Natural killer cell treated with Interleukin-12 subunit alpha and Interleukin-12 subunit beta and Interleukin-15 and Interleukin-18, amount 100 ng/mL, for 72 hours (primary cell): ENCODE measurements at places on chromosomes 13 and 19. TPM values are rescaled to one million over a fixed set of nuclear protein-coding genes. Genes with fewer than 3 reads are reported as not detected.
A peak's percentile ranks its signal among the peaks of the same experiment; 100 is the strongest.

GRCh38 chr19:16148443-16149229, 5.2 kb downstream of the HSH2D start:
- H3K27me3 ChIP-seq, result no peaks in the 10 kb centered on the region
- H3K4me1 ChIP-seq, result peaks cover 31% of the 10 kb centered on the region
- H3K4me3 ChIP-seq, result peak overlapping the region; percentile 83
- no peak for DNase-seq
- peaks cover 19% of the 10 kb centered on the region for H3K36me3 ChIP-seq

GRCh38 chr19:49676136-49676783, 811 bp upstream of the PRMT1 start:
- peak; percentile 84 for DNase-seq
- no peaks in the 10 kb centered on the region for H3K27me3 ChIP-seq
- H3K4me3 ChIP-seq, result peak overlapping the region; percentile 94
- no peaks in the 10 kb centered on the region for H3K36me3 ChIP-seq
- H3K4me1 ChIP-seq, result peaks cover 42% of the 10 kb centered on the region
- peak overlapping the region; percentile 98 for H3K27ac ChIP-seq

- no peak overlapping the region for H3K4me3 ChIP-seq
- H3K4me1 ChIP-seq, result no peaks in the 10 kb centered on the region
- H3K27ac ChIP-seq, result no peak overlapping the region
- no peaks in the 10 kb centered on the region for H3K36me3 ChIP-seq
These were observed 708.2 kb downstream of the EFNB2 start for GRCh38 chr13:105827111-105827809.

DNA sequence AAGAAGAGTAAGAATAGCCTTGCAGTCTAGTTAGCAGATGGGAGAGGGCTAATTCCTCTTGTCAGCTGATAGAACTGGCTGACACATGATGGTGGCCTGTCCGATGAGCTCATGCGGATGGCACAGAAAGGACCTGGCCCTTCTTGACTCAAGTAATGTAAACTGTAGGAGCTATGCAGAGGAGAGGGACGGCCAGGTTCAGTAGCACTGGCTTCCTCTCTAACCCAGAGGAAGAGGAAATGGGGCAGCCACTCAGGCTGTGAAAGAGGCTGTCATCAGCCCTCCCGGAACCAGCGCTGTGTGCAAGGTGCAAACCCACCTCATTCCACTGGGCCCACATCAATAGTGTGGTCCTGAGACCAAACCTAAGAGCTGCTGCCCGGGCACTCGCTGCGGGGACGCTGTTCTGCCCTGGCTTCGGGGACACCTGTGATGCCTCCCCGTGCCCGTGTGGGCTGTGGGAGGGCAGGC, 30.8 kb upstream of the USE1 start:
- peak overlapping the region; percentile 100 for H3K27ac ChIP-seq
- peak overlapping the region; percentile 97 for H3K4me3 ChIP-seq
- no peaks in the 10 kb centered on the region for H3K27me3 ChIP-seq
- peak; percentile 76 for DNase-seq
- no peaks in the 10 kb centered on the region for H3K36me3 ChIP-seq

DNA sequence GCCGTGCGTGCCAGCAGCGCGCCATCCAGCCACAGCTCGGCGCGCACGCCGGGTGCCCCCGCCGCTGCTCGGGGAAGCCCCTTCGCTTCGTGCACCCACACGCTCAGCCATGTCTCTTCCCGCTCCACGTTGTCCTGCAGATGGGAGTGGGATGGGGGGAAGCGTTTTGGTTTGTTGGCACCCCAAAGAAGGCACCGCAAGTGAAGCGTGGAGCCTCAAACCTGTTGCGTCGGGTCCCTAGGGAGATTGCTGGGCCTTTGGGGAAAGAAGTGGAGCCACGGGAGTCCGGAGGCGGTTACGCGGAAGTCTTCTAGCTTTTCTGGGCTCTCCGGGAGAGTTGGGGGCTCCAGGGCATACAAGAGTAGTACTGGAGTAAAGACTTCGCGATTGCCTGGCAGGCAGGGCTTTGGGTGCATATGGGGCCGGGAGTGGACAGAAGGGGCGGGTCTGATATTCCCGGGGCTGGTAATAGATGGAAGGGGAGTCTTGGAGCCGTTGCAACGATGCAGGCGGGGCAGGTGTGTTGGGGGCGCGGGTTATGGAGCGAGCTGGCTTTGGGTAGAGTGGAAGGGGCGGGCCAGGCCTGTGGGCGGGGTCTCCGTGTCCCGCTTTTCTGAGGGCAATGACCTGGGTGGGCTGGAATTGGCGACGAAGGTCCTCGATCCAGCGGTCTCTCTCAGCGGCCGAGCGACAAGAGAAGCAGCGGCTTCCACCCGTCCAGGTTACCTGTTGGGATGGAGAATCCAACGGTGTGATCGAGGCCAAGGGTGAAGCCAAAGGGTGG, 6.5 kb downstream of the RASAL3 start:
- peaks cover 14% of the 10 kb centered on the region for H3K36me3 ChIP-seq
- DNase-seq, result no peak
- H3K4me3 ChIP-seq, result no peak overlapping the region
- H3K27ac ChIP-seq, result no peak overlapping the region

GRCh38 chr19:42246143-42246921, 3.9 kb upstream of the GSK3A start:
- peak overlapping the region; percentile 97 for H3K27ac ChIP-seq
- no peak for DNase-seq
- no peaks in the 10 kb centered on the region for H3K36me3 ChIP-seq
- H3K27me3 ChIP-seq, result no peaks in the 10 kb centered on the region

- no peak overlapping the region for H3K27ac ChIP-seq
- no peaks in the 10 kb centered on the region for H3K4me1 ChIP-seq
- H3K36me3 ChIP-seq, result no peaks in the 10 kb centered on the region
- H3K4me3 ChIP-seq, result no peak overlapping the region
- H3K27me3 ChIP-seq, result peaks cover 9% of the 10 kb centered on the region
These were observed 15.2 kb upstream of the SUPT20H start for GRCh38 chr13:37074703-37075102.

DNA sequence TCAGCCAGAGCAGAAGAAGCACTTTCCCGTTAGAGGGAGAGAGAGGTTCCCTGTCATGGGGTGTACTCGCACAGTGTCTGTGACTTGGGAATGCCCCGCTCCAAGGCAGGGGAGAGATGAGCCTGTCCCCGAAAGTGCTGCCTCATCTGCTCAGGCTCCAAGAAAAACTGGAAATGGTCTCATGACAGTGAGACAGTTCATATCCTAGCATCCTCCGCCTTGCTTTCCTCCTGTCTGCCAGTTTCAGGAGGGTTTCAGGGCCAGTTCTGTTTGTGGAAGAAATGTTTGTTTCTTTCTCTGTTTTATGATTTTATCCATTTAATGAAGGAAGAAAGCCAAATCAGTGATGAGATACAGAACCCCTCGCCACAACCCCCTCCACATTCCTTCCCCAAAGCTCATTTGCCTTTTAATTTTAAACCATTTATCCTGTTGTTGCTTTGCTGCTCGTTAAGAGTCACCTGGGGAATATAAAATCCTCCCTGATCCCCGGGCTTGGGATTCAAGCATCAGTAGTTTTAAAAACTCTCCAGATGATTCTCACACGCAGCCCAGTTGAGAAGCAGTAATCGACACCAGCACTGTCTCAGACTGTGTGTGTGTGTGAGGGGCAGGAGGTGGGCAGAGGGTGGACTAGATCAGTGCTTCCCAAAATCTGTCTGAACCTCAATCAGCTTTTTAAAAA, 144.6 kb upstream of the UBL3 start:
- DNase-seq, result no peak
- H3K27ac ChIP-seq, result no peak overlapping the region
- no peaks in the 10 kb centered on the region for H3K27me3 ChIP-seq
- no peaks in the 10 kb centered on the region for H3K4me1 ChIP-seq
- no peak overlapping the region for H3K4me3 ChIP-seq

DNA sequence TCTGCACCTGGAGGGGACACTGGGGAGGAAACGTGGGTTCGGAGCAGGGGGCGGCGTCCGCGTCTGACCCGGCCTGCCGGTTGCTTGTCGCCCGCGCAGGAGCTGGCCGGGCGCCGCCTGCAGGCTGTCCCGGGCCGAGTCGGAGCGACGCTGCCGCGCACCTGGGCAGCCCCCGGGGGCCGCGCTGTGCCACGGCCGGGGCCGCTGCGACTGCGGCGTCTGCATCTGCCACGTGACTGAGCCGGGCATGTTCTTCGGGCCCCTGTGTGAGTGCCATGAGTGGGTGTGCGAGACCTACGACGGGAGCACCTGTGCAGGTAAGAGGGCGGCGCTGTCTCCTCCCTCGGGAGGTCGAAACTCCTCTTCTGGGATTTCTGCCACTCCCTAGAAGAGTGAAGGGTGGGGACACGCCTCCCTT, 1.3 kb downstream of the ITGBL1 start:
- peaks cover 20% of the 10 kb centered on the region for H3K27me3 ChIP-seq
- H3K4me3 ChIP-seq, result no peak overlapping the region
- DNase-seq, result no peak
- H3K4me1 ChIP-seq, result no peaks in the 10 kb centered on the region

DNA sequence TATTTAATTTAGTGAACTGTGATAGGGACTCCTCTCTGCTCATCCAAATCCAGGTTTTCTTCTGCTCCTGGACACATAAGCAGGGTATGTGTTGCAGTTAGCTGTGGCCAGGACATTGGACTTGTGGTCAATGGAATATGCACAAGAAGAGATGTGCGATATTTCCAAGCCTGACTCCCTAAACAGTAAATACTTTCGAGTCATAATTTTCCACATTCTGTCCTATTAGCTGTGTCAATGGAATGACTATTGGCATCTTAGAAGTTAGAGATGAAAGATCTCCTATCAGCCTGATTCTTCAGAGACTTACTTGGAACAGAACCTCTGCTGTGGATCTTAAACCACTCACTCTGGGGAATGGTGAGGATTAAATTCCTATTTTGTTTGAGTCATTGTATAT, 771.0 kb downstream of the EFNB2 start:
- H3K27me3 ChIP-seq, result no peaks in the 10 kb centered on the region
- no peaks in the 10 kb centered on the region for H3K36me3 ChIP-seq
- H3K27ac ChIP-seq, result no peak overlapping the region

DNA sequence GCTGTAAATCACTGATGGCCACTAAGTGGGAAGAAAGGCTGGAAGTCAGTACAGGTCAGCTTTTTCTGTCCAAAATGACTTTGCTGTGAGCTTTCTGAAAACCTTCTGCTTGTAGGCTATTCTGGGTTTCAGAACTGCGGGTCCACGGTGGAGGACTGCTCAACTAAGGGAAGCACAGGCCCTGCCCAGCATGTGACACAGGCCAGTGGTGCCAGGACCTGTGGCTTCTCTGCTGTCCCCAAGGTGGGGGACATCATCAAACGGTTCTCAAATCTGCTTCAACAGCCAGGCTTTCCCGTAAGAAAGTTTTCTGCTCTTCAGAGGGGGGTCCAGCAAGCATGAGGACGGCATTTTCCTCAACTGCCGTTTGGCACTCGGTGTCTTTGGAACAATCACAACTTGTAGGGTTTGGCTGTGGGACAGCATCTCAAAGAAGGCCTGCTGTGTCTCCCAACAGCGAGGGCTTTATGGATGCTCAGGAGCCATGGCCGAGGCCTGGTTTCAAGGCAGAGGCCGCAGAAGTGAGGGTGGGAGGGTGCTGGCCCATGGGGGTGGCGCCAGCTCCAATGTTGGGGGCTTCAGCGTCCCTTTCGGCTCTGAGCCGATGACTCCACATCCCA, 3.8 kb downstream of the SGTA start:
- no peak for DNase-seq
- H3K36me3 ChIP-seq, result no peaks in the 10 kb centered on the region
- H3K27ac ChIP-seq, result no peak overlapping the region
- H3K4me3 ChIP-seq, result no peak overlapping the region

GRCh38 chr19:34432797-34433196, 4.6 kb downstream of the UBA2 start:
- no peak for DNase-seq
- H3K4me3 ChIP-seq, result no peak overlapping the region
- peaks cover 19% of the 10 kb centered on the region for H3K4me1 ChIP-seq
- H3K27me3 ChIP-seq, result no peaks in the 10 kb centered on the region
- no peak overlapping the region for H3K27ac ChIP-seq

DNA sequence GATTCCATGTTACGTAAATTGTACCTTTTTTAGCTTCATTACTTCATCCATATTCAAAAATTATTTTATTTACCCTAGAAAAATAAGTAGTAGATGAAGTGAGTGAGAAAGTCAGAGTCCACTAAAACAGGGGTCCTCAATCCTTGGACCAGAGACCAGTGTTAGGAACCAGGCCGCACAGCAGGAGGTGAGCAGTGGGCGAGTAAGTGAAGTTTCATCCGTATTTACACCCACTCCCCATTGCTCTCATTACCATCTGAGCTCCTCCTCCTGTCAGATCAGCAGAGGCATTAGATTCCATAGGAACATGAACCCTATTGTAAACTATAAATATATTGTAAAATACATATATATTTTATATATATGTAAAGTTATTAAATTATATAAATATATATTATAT, 119.0 kb downstream of the PAN3 start:
- no peak overlapping the region for H3K4me3 ChIP-seq
- DNase-seq, result no peak
- no peak overlapping the region for H3K27ac ChIP-seq
- H3K4me1 ChIP-seq, result peaks cover 19% of the 10 kb centered on the region
- H3K36me3 ChIP-seq, result peaks cover 21% of the 10 kb centered on the region

GRCh38 chr13:90336507-90336906, 1011.0 kb upstream of the MIR17HG start:
- H3K4me3 ChIP-seq, result no peak overlapping the region
- DNase-seq, result no peak
- H3K36me3 ChIP-seq, result no peaks in the 10 kb centered on the region

- no peak for DNase-seq
- peak overlapping the region; percentile 54 for H3K4me3 ChIP-seq
- H3K27ac ChIP-seq, result peak overlapping the region; percentile 72
- peaks cover 18% of the 10 kb centered on the region for H3K4me1 ChIP-seq
These were observed 12.3 kb downstream of the CIB3 start for GRCh38 chr19:16160943-16161560.

Gene RB1
- 36.0 TPM for total RNA-seq

Gene SKA3
- 18.1 TPM for total RNA-seq

Gene TEX26
- not detected for total RNA-seq
